ENCODE measurements at places on chromosomes 6 and 20.

- peak; percentile 74 for DNase-seq
These were observed 45.0 kb downstream of the CARMIL1 start for GRCh38 chr6:25324066-25324762.

DNA sequence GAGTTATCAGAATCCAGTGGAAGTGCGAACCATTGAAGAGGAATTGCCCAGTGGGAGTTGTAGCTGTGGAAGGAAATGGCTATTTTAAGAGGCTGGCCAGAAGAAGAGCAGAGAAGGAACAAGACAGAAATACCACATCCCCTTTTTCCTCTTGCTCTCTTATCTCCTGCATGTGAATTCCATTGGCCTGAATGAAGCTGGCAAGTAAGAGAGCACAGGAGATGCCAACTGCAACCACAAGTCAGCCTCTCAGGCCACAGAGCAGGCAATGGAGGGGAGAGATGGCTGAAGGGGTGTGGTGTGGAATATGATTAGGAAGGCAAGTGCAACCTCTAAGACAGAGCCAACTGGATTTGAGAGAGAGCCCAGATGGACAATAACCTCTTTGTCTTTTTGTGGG lies 362.7 kb upstream of the IMPG1 start:
- DNase-seq = no peak

GRCh38 chr20:682123-682522 lies 6.5 kb upstream of the SCRT2 start:
- peak; percentile 23 for DNase-seq

DNA sequence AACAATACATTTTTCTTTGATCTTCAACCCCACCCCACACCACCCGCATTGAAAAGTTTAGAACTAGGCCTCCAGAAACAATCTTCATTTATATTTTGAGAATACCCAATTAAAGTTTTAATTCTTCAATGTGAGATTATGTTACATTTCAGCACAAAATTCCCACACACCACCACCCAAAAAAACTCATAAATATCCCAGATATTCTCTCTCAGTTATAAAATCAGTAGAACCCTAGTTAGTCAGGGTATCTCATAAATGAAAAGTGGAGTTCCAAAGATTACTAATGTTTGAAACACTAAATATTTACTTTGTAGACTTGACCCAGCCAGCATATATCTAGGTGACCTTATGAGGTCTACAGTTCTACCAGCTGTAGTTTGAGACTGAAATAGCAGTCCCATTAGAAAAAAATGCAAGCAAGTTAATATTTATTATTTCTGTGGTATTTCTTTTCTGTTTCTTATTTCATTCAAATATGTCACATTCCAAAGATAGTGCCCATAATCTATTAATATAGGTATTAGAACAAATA lies 371.0 kb downstream of the TENT5A start:
- no peak for DNase-seq

- peak; percentile 32 for DNase-seq
These were observed 1.4 kb downstream of the NCOA7 start for GRCh38 chr6:125792172-125792571.

- DNase-seq = no peak
These were observed 627 bp upstream of the EIF6 start for GRCh38 chr20:35284992-35285805.

DNA sequence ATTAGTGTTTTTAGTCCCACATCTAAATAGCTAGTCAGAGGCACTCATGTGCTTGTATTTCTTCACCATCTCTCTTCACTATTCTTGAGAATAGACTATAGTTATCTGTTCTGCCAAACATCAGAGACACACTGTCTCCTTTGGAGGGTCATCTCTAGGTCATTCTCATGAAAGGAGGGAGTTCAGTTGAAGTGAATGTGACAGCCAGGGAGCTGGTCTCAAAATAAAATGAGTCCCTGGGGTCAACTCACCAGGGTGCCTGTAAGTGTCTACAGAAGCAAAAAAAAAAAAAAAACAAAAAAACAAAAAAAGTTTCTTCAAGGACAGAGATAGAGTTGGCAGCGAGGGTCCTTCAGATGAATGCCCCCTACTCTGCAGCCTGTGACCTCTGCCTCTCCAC lies 171.0 kb downstream of the ID4 start:
- no peak for DNase-seq

- peak; percentile 25 for DNase-seq
These were observed 55.1 kb downstream of the STAU1 start for GRCh38 chr20:49132995-49133478.

- DNase-seq = peak; percentile 40
These were observed 414.1 kb downstream of the PHF3 start for GRCh38 chr6:64049736-64050135.

- DNase-seq = no peak
These were observed 34.2 kb downstream of the MAFB start for GRCh38 chr20:40654876-40655275.

DNA sequence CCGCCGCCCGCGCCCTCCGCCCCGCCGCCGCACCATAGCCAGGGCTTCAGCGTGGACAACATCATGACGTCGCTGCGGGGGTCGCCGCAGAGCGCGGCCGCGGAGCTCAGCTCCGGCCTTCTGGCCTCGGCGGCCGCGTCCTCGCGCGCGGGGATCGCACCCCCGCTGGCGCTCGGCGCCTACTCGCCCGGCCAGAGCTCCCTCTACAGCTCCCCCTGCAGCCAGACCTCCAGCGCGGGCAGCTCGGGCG lies 1.5 kb downstream of the FOXC1 start:
- peak; percentile 76 for DNase-seq

DNA sequence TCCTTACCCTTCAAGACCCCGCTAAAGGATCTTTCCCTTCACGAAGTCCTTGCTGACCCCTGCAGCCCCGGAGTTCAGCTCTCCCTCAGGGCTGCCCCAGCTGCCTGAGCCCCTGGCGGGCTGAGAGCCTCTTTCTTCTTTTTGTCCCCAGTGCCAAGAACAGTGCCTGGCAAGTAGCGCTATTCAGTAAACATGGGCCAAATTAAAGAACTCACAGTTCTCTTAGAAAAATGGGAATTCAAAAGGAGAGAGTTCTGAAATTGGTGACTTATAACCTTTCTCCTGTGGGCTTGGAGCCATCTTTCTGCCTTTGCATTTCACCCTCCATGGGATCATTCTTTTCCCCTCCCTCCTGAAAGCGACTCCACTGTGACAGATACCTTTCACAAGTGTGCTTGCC lies 227.2 kb downstream of the TMEM242 start:
- DNase-seq = no peak

DNA sequence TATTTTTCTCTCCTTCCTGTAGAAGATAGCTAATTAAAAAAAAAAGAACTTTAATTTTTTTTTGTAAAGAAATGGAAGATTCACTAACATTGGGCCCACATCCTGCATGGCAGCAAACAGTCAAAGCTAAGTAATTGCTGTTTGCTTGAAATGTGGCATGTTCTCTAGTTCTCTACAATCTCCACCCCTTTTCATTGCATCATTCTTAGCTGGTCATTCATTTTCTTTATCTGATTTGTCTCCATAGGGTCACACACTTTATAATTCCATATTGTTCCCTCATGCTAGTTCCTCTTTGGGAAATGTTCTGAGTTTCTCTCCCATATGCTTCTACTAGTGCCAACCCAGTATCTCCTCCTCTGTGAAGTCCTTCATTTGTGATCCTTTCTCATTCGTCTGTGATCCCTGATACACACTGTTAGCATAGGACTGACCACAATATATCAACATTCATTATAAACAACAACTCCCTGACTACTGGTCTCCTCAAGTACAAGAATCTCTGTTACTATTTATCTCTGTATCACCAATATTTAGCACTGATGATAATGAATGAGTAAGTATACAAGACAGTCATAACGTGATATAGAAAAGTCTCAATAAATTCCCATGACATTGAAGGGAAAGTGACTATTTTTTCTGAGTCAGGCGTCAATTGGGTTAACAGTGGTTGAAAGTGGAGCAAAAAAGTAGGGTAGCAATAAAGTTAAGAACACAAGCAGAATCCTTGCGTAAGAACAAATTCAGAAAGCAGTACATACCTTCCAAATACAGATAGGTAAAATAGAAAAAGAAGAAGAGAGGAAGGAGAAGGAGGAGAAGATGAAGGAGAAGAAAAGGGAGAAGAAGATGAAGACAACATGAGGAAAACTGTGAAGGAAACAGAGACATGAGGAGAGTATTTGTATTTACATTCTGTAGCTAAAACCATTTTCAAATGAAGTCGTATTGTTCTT lies 33.2 kb upstream of the MYB start:
- no peak for DNase-seq

DNA sequence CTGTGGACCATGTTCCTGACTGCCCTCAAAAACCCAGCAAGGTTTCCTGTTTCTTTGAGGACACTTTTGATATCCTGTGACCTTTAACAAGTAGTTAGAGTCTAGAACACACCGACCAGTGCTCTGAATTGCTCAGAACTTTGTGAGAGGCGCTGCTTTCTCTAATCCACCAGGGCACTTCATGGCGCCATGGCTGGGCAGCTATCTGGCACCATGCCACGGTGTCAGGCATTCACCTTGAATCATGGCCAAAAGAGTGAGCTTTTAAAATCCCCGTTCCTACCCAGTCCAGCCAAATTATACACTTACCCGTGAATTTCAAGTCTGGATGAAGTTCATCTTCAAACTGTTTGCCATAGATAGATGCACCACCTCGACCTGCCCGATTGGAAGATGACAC lies 17.0 kb upstream of the CPNE5 start:
- peak; percentile 19 for DNase-seq

DNA sequence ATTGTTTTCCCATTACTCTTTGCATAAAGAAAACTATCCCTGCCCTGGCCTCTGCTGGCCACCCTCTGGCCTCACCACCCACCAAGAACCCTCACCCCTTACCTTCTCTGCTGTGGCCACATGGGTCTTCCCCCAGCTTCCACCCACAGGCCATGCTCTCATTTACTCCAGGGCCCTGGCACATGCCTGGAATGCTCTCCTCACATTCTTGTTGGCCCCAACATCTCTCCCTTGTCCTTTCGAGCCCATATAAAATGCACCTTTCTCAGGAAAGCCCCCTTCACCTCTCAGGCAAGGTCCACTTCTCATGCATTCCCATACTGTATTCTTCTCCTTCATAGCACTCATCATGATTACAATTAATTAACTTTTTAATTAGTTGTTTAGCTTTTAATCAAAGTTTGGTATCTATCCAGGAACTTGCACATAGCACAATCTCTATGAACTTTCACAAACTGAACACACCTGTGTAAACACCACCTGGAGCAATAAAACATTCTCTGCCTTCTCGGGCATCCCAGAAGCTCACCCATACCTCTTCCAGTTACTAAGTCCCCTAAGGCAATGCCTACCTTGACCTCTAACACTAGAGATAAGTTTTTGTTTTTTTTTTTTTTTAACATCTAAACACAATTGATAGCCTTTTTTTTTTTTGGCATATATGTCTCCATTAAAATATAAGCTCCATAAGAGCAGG lies 617.2 kb downstream of the PTPRT start:
- no peak for DNase-seq

DNA sequence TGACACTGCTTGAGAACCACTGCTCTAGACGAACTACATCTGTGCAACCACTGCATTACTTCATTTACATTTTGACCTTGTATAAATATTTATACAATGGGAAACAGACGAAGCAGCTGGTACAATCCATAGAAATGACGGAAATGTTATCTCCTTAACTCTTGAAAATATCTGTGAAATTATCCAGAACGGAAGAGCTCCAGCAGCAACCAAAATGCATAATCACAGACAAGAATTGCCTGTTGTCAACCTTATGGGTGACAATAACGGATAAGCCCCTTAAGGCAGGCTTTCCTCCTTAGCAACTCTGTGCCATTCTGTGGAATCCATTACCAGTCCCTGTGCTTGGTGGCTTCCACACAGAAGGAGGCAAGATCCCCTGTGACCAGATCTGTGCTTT lies 115.4 kb downstream of the DTNBP1 start:
- peak; percentile 47 for DNase-seq

GRCh38 chr20:40565682-40566040 lies 123.4 kb downstream of the MAFB start:
- no peak for DNase-seq

DNA sequence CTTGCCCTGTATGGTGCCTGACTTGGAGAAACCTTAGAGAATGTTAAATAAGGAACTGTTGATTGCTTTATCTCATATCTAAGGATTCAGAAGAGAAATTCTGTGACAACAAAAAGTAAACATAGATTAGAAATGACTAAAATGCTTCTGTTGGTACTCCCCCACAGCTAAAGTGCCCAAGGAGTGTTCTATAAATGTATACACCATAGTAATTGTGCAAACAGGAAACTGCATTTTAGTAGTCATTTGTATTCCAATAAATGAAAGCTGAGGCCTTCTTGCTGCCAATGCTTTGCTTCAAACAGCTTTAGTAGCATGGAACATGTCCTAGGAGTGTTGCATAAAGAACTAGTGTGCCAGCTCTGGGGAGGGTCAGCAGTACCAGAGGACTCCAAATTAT lies 343.7 kb upstream of the IRAK1BP1 start:
- no peak for DNase-seq

- DNase-seq = no peak
These were observed 733.3 kb downstream of the HACE1 start for GRCh38 chr6:104126315-104127005.

DNA sequence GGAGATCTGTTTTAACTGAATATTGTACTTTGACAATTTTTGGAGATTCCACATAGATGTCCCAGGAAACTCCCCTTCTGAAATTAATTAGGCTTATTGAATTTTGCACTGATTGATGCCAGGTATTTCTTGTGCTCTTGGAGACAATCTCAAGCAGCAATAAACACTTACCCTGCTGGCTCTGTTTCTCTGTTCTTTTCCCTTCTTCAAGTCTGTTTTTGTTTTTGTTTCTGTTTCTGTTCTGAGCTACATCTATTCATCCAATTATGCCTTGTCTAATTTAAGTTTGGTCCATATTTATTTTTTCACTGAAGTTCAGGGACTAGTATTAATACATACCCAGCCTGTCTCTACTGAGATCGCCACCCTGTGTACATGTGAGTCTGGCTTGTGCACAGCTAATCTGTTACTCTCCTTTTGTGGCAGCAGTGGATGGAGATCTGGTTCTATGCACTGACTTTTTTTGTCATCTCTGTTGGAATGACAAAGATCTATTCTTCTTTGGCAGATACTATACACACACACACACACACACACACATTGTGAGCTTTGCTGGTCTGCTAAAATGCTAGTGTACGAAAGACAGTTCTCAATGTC lies 51.9 kb downstream of the IL22RA2 start:
- DNase-seq = no peak

DNA sequence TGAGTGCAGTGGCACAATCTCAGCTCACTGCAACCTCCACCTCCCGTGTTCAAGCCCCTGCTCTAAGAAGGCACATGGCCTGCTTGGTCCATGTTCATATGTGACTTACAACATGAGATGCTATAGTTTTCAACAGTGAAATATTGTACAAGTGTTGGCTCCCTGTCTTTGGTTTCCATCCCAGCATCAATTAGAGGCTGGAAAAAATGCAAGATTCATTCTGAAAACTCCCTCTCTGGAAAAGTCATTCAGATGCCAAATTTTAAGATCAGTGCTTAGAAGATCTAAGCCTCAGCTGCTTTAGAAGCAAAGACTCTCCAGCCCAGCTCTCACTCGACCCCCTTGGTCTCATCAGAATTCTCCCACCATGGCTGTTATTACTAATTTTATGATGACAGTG lies 398.9 kb downstream of the KIF16B start:
- no peak for DNase-seq

DNA sequence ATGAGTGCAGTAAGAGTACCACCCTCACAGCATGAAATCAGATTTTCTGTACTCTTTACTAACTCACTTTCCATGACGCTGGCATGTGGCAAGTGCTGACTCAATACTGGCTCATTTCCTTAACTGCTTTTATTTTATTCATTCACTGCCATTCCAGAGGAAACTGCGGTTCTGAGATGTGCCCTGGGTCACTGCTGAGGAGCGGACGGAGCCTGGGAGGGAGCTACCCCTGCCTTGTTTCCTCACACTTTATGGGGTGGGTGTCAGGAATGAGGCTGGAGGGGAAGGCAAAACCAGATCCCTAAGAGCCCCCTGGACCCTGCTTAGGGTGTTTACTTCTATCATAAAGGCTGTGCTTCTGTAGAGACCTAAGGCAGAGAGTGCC lies 14.4 kb downstream of the NT5E start:
- no peak for DNase-seq

Data from NCI-H69 (cell line).